ENCODE measurements at places on chromosomes 5 and 9.

- no peaks in the 10 kb centered on the region for H3K27me3 ChIP-seq
- no peak overlapping the region for H3K4me3 ChIP-seq
- no peak overlapping the region for H3K27ac ChIP-seq
- peaks cover 35% of the 10 kb centered on the region for H3K4me1 ChIP-seq
- no peak for DNase-seq
Observed at GRCh38 chr5:96968074-96968473, 32.2 kb downstream of the LNPEP start.

DNA sequence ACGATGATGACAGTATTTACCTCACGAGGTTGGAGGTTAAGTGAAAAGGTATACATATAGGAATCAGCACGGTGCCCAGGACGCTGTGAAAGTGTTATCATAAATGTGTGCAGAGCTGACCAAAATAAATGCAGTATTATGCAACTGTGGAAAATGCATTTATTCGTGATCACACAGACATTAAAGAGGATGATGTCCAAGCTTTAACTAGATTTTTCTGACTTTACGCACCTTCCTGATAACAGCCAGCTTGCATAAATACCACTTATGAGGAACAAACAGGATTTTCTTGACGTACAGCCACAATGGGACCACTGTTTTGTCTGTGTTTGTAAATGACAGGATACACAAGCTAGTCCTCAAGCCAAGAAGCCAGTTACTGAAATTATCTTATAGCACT, 71.4 kb upstream of the ATP10B start:
- H3K4me1 ChIP-seq = peaks cover 29% of the 10 kb centered on the region
- no peak overlapping the region for H3K4me3 ChIP-seq
- H3K36me3 ChIP-seq = no peaks in the 10 kb centered on the region
- DNase-seq = no peak

DNA sequence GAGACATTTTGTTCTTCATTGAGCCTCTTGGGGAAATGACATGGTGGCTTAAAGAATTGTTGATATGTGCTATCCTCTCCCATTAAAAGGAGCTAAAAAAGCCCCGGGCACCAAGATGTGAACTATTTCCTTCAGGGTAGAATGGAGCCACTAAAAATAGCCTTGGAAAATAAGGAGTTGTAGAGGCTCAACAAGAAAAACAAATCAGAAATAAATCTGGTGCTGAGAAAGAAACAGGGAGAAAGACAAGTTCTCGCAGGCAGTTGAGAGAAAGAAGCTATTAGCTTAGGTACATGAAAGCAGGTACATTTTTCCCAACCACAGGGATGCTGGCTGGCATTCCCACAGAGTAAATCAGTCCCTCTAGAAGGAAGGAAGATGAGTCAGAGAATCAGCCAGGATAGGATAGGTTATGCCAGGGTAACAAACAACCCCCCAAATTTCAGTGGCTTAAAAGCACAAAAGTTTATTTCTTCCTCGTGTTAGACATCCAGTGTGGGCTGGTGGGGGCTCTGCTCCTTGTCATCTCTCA, 134.6 kb upstream of the ADRA1B start:
- no peaks in the 10 kb centered on the region for H3K36me3 ChIP-seq
- no peak for DNase-seq
- H3K4me3 ChIP-seq = no peak overlapping the region
- peaks cover 8% of the 10 kb centered on the region for H3K4me1 ChIP-seq
- H3K27me3 ChIP-seq = no peaks in the 10 kb centered on the region
- no peak overlapping the region for H3K27ac ChIP-seq

GRCh38 chr9:132752877-132753592, 82.8 kb downstream of the GTF3C4 start:
- H3K27ac ChIP-seq = no peak overlapping the region
- DNase-seq = peak; percentile 43
- H3K4me3 ChIP-seq = no peak overlapping the region

GRCh38 chr9:37840560-37841194, 40.1 kb downstream of the DCAF10 start:
- no peak overlapping the region for H3K27ac ChIP-seq
- no peaks in the 10 kb centered on the region for H3K27me3 ChIP-seq
- peaks cover 7% of the 10 kb centered on the region for H3K4me1 ChIP-seq
- H3K36me3 ChIP-seq = peaks cover 6% of the 10 kb centered on the region
- no peak overlapping the region for H3K4me3 ChIP-seq

DNA sequence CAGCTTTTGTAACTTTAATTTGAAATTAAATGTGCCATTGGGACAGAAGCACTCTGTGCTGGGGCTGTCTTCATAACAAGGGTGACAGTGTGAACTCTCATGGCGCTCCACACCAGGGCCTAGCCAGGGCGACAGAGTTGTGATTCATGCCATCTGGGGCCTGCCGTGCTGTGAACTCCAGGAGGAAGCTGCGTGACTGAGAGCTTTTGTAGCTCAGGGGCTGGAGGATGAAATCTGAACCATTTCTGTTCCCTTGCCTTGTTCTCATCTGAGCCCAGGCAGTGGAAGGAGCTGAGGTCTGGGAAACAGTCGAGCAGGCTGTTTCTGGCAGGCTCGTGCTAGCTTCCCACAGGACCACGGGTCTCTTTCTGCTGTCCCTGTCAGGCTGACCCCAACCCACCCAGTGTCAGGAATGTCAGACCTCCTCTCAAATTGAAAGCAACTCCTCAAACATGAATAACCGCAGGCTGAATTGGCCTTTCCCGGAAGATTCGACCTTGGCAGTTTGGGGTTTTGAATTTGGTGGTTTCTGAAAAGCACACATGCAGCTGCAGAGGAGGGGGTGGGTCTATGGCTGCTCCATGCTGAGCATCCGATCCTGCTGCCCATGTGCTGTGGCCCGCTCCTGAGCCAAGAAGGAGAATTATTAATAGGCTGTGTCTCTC, 69.2 kb upstream of the RPS23 start:
- DNase-seq = no peak
- H3K4me1 ChIP-seq = peaks cover 27% of the 10 kb centered on the region
- peak overlapping the region; percentile 66 for H3K27ac ChIP-seq
- H3K4me3 ChIP-seq = peak overlapping the region; percentile 13

- H3K27ac ChIP-seq = no peak overlapping the region
- no peaks in the 10 kb centered on the region for H3K27me3 ChIP-seq
- no peak overlapping the region for H3K4me3 ChIP-seq
- no peak for DNase-seq
- H3K4me1 ChIP-seq = no peaks in the 10 kb centered on the region
Observed at GRCh38 chr5:169744336-169744735, 107.3 kb downstream of the DOCK2 start.

- H3K36me3 ChIP-seq = no peaks in the 10 kb centered on the region
- no peaks in the 10 kb centered on the region for H3K27me3 ChIP-seq
- peaks cover 30% of the 10 kb centered on the region for H3K4me1 ChIP-seq
- no peak overlapping the region for H3K27ac ChIP-seq
- no peak for DNase-seq
Observed at GRCh38 chr5:142433526-142434321, 108.9 kb upstream of the SPRY4 start.

GRCh38 chr9:77831781-77832180, 183.7 kb upstream of the GNA14 start:
- H3K36me3 ChIP-seq = no peaks in the 10 kb centered on the region
- peaks cover 6% of the 10 kb centered on the region for H3K4me1 ChIP-seq
- no peak overlapping the region for H3K27ac ChIP-seq
- DNase-seq = no peak

DNA sequence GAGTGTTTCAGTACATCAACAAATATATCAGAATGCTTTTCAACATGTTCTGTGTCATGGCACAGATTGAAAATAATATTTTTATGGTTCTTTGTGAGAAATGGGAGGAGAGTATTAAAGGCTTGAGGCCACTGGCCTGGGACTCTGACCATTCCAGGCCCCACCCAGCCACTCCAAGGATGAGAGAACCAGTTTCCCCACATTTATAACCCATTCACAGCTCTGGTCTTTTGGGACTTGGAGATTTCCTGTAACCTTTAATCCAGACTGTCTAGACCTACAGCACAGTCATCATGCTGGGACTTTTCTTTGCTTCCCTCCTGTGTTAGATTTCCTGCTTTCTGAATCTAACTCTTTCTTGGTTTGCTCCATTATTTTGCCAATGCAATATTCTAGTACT, 389.6 kb downstream of the KIAA0825 start:
- H3K36me3 ChIP-seq = no peaks in the 10 kb centered on the region
- no peak for DNase-seq
- no peaks in the 10 kb centered on the region for H3K27me3 ChIP-seq
- H3K27ac ChIP-seq = no peak overlapping the region
- H3K4me1 ChIP-seq = no peaks in the 10 kb centered on the region
- no peak overlapping the region for H3K4me3 ChIP-seq

- no peak overlapping the region for H3K27ac ChIP-seq
- H3K4me1 ChIP-seq = peaks cover 16% of the 10 kb centered on the region
- no peak for DNase-seq
- no peaks in the 10 kb centered on the region for H3K27me3 ChIP-seq
- no peaks in the 10 kb centered on the region for H3K36me3 ChIP-seq
Observed at GRCh38 chr9:137685741-137686420, 67.1 kb downstream of the EHMT1 start.

DNA sequence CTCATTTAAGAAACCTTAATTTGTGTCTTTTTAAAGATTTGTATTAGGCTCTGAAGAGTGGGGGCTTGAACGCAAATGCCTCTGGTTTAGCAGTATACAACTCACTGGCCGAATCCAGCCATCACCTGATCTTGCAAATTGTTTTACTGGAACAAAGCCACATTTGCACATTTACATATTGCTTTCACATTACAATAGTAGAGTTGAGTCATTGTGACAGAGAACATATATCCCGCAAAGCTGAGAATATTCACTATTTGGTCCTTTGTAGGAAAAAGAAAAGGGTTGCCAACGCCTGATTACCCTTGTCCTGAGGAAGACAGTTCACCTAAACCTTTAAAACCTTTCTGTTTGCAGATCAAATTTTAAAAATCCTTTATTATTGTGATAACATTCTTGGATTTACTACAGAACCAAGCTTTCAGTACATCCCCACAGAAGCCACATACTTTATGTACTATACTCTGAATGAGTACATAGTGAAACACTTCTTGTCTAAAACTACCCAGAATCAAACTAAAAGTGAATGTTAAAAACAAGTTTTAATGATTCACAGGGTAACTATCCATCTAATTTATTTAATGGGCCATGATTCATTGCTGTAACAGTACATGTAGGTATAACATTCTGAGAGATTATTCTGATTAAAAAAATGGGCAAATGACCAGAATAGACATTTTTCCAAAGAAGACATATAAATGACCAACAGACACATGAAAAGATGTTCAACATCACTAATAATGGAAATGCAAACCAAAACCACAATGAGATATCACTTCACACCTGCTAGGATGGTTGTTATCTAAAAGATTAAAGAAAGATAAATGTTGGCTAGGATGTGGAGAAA, 161.0 kb downstream of the SLC25A46 start:
- H3K4me1 ChIP-seq = no peaks in the 10 kb centered on the region
- no peak for DNase-seq
- H3K4me3 ChIP-seq = no peak overlapping the region
- H3K27ac ChIP-seq = no peak overlapping the region

DNA sequence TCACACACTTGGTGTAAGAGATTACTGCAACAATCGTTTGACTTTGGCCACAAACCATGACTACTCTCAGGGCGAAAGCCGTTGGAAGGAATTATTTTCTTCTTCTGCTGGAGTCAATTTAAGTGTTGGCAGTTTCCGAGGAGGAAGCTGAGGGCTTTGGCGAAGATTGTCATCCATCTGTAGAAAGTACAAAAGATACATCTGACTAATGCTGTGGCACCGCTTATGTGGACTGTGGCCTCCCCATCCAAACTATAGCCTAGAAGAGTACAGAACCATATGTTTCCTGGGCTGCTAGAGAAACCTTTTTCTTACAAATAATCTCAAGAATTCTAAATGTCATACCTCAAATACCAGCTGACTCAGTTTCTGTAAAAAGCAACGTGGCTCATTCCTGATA, 7.4 kb downstream of the MTX3 start:
- no peaks in the 10 kb centered on the region for H3K4me1 ChIP-seq
- DNase-seq = no peak
- H3K27ac ChIP-seq = no peak overlapping the region
- peaks cover 75% of the 10 kb centered on the region for H3K36me3 ChIP-seq
- H3K4me3 ChIP-seq = no peak overlapping the region
- H3K27me3 ChIP-seq = no peaks in the 10 kb centered on the region

DNA sequence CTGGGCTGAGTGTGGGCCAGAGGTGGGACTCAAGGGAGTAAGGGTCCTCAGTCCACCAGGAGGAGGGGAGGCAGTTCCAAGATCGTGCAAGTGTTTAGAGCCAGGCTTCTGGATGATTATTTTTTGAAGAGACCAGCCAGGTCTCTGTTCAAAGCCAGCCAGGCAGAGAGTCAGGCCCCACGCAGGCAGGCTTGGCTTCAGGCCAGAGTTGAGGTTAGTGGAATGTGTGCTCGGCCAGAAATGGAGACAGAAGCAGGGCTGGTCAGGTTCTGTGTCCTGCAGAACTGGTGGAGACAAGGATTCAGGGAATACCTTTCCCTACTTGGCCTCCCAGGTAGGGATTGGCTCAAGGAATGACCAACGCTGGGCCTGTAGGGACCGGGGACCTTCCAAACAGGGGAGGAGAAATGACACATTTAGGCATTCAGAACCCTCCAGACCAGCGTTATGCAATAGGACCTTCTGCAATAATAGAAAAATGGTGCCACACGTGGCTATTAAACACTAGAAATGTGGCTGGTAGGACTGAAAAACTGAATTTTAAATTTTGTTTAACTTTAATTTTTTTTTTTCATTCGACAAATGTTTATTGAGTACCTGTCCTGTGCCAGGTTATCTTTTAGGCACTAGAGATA, 106.2 kb downstream of the CMYA5 start:
- peaks cover 4% of the 10 kb centered on the region for H3K4me1 ChIP-seq
- no peaks in the 10 kb centered on the region for H3K27me3 ChIP-seq
- H3K4me3 ChIP-seq = no peak overlapping the region
- no peak overlapping the region for H3K27ac ChIP-seq
- no peak for DNase-seq
- H3K36me3 ChIP-seq = peaks cover 4% of the 10 kb centered on the region

DNA sequence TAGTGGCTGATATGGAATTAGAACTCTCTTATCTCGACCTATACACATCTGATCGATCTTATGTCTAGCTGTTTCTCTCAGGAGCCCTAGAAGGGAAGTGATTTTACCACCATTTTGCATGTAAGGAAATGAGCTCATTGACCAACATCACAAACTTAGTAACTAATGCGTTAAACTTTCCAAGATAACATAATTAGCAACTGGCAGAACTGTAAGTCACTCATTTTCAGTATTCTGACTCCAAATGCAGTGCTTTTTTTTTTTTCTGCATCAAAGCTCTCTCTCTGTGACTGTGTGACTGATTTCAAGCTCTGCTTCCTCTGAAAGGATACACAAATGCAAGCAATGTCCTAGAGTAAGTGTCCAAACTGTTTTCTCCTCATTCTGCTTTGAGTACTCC, 68.1 kb upstream of the FBXL7 start:
- H3K36me3 ChIP-seq = no peaks in the 10 kb centered on the region
- H3K4me3 ChIP-seq = no peak overlapping the region
- H3K27me3 ChIP-seq = no peaks in the 10 kb centered on the region
- no peak for DNase-seq

GRCh38 chr9:76369583-76369982, 24.6 kb downstream of the RFK start:
- H3K4me1 ChIP-seq = peaks cover 16% of the 10 kb centered on the region
- H3K27ac ChIP-seq = no peak overlapping the region
- DNase-seq = no peak
- no peaks in the 10 kb centered on the region for H3K27me3 ChIP-seq
- H3K36me3 ChIP-seq = no peaks in the 10 kb centered on the region

GRCh38 chr9:107504585-107505455, 15.3 kb upstream of the KLF4 start:
- H3K4me1 ChIP-seq = peaks cover 6% of the 10 kb centered on the region
- no peaks in the 10 kb centered on the region for H3K27me3 ChIP-seq
- no peak overlapping the region for H3K4me3 ChIP-seq
- H3K36me3 ChIP-seq = no peaks in the 10 kb centered on the region
- DNase-seq = no peak

Measured in suprapubic skin (tissue), 4 donors.